A549 treated with Mapracorat at 1 μM for 4 hours (cell line): ENCODE measurements at places on chromosomes 11 and 22. TPM values are rescaled to one million over a fixed set of nuclear protein-coding genes. Genes with fewer than 3 reads are reported as not detected.

Gene MRGPRX4
- total RNA-seq: not detected in 5 replicates

Gene OR51I1
- total RNA-seq: not detected in 5 replicates

Gene EXPH5
- total RNA-seq: 0.01 to 0.05 TPM (median 0.03 TPM) in 5 replicates

Gene LDHAL6A
- not detected in 5 replicates for total RNA-seq

Gene MRGPRF
- total RNA-seq: 0.06 to 0.12 TPM in 2 of 5 replicates, not detected in the others

Gene KDM4F
- total RNA-seq: not detected in 5 replicates

Gene WT1
- total RNA-seq: 5.0 to 5.8 TPM (median 5.3 TPM) in 5 replicates

Gene FOLR1
- not detected in 5 replicates for total RNA-seq

Gene TYMP
- 10.2 to 20.7 TPM (median 19.5 TPM) in 5 replicates for total RNA-seq

Gene GLYAT
- not detected in 5 replicates for total RNA-seq

Gene OR10D3
- not detected in 5 replicates for total RNA-seq

Gene IGLL1
- total RNA-seq: not detected in 5 replicates

Gene TSPO
- total RNA-seq: 138 to 235 TPM (median 225 TPM) in 5 replicates

Gene LRP5
- 30.9 to 54.0 TPM (median 49.6 TPM) in 5 replicates for total RNA-seq

Gene RCOR2
- 0.87 to 1.3 TPM (median 0.93 TPM) in 5 replicates for total RNA-seq

Gene SCO2
- 3.8 to 10.3 TPM (median 5.2 TPM) in 5 replicates for total RNA-seq

Gene HBG2
- total RNA-seq: not detected in 5 replicates

Gene RFPL1
- not detected in 5 replicates for total RNA-seq

Gene SEC14L2
- total RNA-seq: 48.2 to 79.6 TPM (median 70.6 TPM) in 5 replicates

Gene DBX1
- not detected in 5 replicates for total RNA-seq

Gene LMO2
- total RNA-seq: 0.36 to 1.1 TPM (median 0.72 TPM) in 5 replicates

Gene RAB38
- total RNA-seq: 0.77 to 1.0 TPM (median 0.91 TPM) in 5 replicates

Gene APOL4
- 0.12 TPM in 1 of 5 replicates, not detected in the others for total RNA-seq

Gene SCGB1C1
- total RNA-seq: not detected in 5 replicates

Gene LINC01488
- not detected in 5 replicates for total RNA-seq

Gene BIRC3
- total RNA-seq: 45.5 to 55.1 TPM (median 51.7 TPM) in 5 replicates

Gene FAM118A
- total RNA-seq: 8.9 to 11.9 TPM (median 10.5 TPM) in 5 replicates

Gene LDLRAD3
- total RNA-seq: 26.7 to 30.2 TPM (median 29.3 TPM) in 5 replicates

Gene MRGPRX3
- total RNA-seq: not detected in 5 replicates

Gene RAB36
- 7.0 to 8.4 TPM (median 7.8 TPM) in 5 replicates for total RNA-seq

Gene SOX6
- 0.01 to 0.15 TPM in 2 of 5 replicates, not detected in the others for total RNA-seq

Gene CTSW
- total RNA-seq: 0.11 TPM in 1 of 5 replicates, not detected in the others

Gene PKNOX2
- 0.11 TPM in 1 of 5 replicates, not detected in the others for total RNA-seq

Gene BACE1
- 8.5 to 10.3 TPM (median 10.1 TPM) in 5 replicates for total RNA-seq

Gene CLDN5
- not detected in 5 replicates for total RNA-seq

Gene IFITM1
- total RNA-seq: 0.36 to 0.80 TPM (median 0.52 TPM) in 5 replicates

Gene SLC25A45
- 10.3 to 15.7 TPM (median 13.4 TPM) in 5 replicates for total RNA-seq

Gene APOBEC3C
- 25.4 to 29.0 TPM (median 27.5 TPM) in 5 replicates for total RNA-seq

Gene OR8D1
- total RNA-seq: not detected in 5 replicates

Gene HTR3B
- not detected in 5 replicates for total RNA-seq

Gene ATM
- total RNA-seq: 6.9 to 9.5 TPM (median 8.8 TPM) in 5 replicates

Gene PRDX5
- 399 to 495 TPM (median 464 TPM) in 5 replicates for total RNA-seq

Gene MEI1
- total RNA-seq: not detected in 5 replicates

Gene KREMEN1
- 3.5 to 4.7 TPM (median 4.2 TPM) in 5 replicates for total RNA-seq

Gene NUP50
- 25.5 to 31.8 TPM (median 29.4 TPM) in 5 replicates for total RNA-seq

Gene OR10W1
- total RNA-seq: not detected in 5 replicates

Gene MS4A10
- not detected in 5 replicates for total RNA-seq

Gene OR2AG1
- total RNA-seq: not detected in 5 replicates

Gene CCDC89
- total RNA-seq: not detected in 5 replicates

Gene LYVE1
- 0.20 to 0.77 TPM (median 0.48 TPM) in 5 replicates for total RNA-seq

Gene TRIM49D2
- total RNA-seq: 0.07 to 0.13 TPM (median 0.11 TPM) in 3 of 5 replicates, not detected in the others

Gene TIMP3
- total RNA-seq: 1.1 to 1.8 TPM (median 1.5 TPM) in 5 replicates

Gene PTGDR2
- total RNA-seq: 0.05 to 0.10 TPM (median 0.08 TPM) in 4 of 5 replicates, not detected in the other

Gene CFL1
- 2,078 to 2,355 TPM (median 2,242 TPM) in 5 replicates for total RNA-seq

Gene SMCO4
- total RNA-seq: 18.8 to 26.7 TPM (median 23.3 TPM) in 5 replicates

Gene TSSK2
- not detected in 5 replicates for total RNA-seq

Gene MMP26
- not detected in 5 replicates for total RNA-seq

Gene CABP4
- not detected in 5 replicates for total RNA-seq

Gene GRM5
- 0.01 TPM in 1 of 5 replicates, not detected in the others for total RNA-seq
